ENCODE measurements at places on chromosomes 12 and 14. TPM values are rescaled to one million over a fixed set of nuclear protein-coding genes. Genes with fewer than 3 reads are reported as not detected.

TAS2R13 gene
- 0.26 TPM for total RNA-seq

TMED8 gene
- total RNA-seq, result 6.7 TPM

CHGA gene
- 1.5 TPM for total RNA-seq

HOXC6 gene
- 2.6 TPM for total RNA-seq

ZFHX2 gene
- total RNA-seq, result 0.29 TPM

NACA gene
- 1,930 TPM for total RNA-seq

SCNN1A gene
- total RNA-seq, result 118 TPM

MANSC4 gene
- not detected for total RNA-seq

STAC3 gene
- total RNA-seq, result 3.8 TPM

DNA sequence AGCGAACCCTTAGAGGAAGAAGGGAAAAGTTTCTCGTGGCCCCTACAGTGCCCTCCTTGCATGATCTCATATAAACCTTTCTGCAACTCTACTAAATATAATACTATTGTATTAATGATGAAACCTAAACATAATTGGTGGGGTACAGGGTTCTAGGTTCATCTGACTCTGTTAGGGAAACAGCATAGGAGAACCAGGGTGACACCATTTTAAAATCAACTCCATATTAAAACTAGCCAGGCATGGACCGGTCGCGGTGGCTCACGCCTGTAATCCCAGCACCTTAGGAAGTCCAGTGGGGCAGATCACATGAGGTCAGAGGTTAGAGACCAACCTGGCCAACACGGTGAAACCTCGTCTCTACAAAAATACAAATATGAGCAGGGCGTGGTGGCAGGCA is 15.0 kb upstream of the RND1 start:
- DNase-seq, result no peak

GRCh38 chr14:73136387-73137225 is at the start of gene PSEN1:
TSS of gene PSEN1 (plus strand) at chr14:73136507. CDS start at chr14:73148020, 11,513 bp downstream.
- DNase-seq, result peak; percentile 99

DNA sequence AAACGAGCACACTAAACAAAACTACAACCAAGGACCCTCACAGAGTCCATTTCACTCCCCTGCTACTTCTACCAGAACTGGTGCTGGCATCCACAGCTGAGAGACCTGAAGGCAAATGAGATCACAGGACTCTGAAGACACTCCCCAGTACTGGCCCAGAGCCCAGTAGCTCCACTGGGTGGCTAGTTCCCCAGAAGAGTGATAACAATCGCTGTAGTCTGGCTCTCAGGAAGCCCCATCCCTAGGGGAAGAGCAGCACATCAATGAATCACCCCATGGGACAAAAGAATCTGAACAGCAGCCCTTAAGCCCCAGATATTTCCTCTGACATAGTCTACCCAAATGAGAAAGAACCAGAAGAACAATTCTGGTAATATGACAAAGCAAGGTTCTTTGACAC is 190.7 kb upstream of the BMP4 start:
- no peak for DNase-seq

DNA sequence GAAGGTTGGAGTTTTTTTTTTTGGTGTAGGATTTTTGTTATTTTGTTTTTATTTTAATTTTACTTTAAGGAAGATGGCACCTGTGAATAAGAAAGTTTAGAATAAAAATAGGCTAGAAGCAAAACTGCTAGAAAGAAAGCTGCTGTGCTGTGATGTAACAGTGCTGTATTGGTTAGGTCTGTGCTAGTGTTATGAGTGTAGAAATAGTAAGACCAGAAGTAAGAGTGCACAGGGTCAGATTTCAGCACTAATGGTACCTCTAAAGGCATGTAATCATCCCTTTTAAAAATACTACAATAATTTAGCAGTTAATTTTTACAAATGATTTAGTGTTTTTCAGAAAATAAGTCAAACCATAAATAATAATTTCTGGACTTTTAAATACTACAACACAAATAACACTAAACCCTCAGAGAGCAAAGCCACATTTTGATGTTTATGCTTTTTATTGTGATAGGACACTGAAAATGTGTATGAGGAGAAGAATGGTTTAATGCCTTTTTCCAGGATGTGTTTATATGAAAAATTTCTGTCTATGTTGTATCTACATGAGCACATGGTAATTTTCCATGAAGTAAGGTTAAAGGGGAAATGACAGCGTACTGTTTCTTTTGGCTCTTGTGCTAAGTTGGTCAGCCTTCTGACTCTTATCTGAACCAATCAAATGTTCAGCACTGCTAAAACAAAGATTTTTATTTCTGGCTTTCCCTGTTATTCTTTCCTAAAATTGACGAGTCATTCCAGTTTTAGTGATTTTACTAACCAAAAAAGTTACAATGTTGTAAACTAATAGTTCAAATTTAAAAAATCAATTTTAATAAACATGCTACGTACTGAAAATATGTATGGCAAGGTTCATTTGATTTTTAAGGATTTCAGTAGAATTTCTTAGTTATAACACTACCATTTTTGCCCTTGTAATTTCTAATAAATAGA is 96.1 kb downstream of the PPHLN1 start:
- DNase-seq, result no peak

DNA sequence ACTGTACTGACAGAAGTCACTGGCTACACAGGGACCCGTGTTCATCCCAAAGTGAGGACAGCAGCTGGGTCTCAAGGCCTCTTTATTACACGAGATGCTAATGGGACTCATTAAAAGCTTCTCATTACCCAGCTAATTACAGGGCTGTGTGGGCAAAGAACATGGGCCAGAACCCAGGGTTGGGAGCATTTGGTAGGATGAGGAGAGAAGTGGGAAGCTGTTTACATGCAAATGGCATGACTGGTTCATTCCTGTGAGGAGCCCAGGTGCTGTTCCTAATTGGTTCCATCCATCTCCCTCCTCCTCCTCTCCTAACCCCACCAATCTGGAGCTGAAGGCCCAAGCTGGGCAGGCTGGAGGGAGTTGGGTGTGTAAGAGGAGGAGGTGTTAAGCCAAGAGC is 8.9 kb upstream of the TAC3 start:
- no peak for DNase-seq

DNA sequence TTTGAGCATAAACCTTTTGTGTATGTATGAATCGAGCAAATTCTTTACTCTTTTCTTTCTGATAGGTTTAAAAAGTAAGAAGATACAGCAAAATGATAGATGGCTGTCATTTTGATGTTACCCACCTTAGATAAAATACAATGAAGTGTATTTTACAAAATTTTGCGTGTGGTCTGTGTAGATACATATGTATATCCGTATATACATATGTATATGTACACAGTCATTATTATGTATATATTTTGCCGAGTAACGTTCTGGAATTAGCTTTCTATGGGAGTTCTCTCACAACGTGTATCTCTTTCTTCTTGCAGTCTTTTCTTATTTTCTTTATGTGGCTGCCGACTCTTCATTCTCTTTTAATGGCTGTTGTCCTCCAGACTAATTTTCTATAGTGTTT is 32.4 kb upstream of the CHPT1 start:
- DNase-seq, result no peak

DNA sequence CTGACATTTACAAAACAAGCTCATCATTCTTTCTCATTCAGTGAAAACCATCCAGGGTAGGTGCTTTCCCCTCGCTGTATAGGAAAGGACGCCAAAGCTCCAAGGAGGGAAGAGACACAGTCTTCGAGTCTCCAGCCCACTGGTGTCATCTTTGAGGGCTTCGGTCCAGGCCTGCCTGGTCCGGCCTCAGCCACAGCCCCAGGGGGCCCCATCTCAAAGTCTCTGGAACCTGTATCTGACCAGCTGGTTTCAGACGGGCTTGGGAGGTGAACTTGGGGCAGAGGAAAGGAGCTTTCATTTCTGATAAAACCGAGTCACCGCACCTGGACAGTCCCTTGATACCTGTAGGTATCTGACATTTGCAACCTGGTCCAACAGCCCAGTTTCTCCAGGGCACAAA is 229.5 kb upstream of the RTL1 start:
- no peak for DNase-seq

GRCh38 chr14:22386924-22387775 is 201.9 kb downstream of the DAD1 start:
- peak; percentile 78 for DNase-seq

GRCh38 chr12:125564753-125565152 is 499.5 kb downstream of the AACS start:
- DNase-seq, result no peak

GRCh38 chr12:104955703-104956102 is 2.4 kb downstream of the SLC41A2 start:
- no peak for DNase-seq

- no peak for DNase-seq
Observed at GRCh38 chr14:21019366-21019765, 5.5 kb downstream of the NDRG2 start.

DNA sequence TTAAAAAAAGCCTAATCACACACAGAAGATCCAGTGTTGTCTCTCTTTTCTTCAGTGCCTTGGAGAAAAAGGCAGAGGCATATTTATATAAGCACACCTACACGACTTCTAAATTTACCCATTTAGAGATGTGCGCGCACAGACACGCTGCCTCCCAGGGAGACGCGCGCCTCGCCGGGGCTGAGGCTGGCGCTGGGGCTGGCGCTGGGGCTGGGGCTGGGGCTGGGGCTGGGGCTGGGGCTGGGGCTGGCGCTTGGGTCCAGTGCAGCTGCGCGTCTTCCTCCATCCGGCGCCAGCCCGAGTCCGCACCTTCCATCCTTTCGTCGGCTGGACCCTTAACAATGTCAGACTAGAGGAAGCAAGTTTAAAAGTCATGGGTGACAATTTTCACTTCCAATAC is 118.4 kb upstream of the ARID2 start:
- DNase-seq, result no peak

GRCh38 chr14:99777951-99778350 is 15.3 kb upstream of the EML1 start:
- peak; percentile 20 for DNase-seq

- no peak for DNase-seq
Observed at GRCh38 chr14:100658181-100658886, 68.4 kb upstream of the DLK1 start.

- no peak for DNase-seq
Observed at GRCh38 chr12:71142016-71142415, 15.8 kb downstream of the TSPAN8 start.

GRCh38 chr12:84421103-84421502 is 491.5 kb downstream of the SLC6A15 start:
- no peak for DNase-seq

DNA sequence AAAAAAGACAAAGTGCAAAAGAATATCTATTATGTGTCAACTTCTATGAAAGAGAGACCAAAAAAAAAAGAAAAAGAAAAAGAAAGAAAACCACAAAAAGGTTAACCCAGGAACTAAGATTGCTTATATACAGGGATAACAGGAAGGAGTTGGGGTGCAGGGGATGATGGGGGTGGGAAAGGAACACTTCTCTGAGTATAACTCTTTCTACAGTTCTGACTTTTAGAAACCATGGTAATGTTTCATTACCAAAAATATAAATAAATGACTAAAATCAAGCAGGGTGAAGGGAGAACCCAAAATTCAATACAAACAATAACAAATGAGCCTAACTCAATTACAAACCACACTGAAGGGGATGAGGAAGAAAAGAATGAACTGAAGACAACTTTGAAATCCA is 9.1 kb downstream of the IFNG-AS1 start:
- DNase-seq, result no peak

- DNase-seq, result no peak
Observed at GRCh38 chr14:36167431-36167830, 9.1 kb downstream of the PTCSC3 start.

GRCh38 chr12:51937926-51938325 is 13.6 kb upstream of the ACVR1B start:
- no peak for DNase-seq

DNA sequence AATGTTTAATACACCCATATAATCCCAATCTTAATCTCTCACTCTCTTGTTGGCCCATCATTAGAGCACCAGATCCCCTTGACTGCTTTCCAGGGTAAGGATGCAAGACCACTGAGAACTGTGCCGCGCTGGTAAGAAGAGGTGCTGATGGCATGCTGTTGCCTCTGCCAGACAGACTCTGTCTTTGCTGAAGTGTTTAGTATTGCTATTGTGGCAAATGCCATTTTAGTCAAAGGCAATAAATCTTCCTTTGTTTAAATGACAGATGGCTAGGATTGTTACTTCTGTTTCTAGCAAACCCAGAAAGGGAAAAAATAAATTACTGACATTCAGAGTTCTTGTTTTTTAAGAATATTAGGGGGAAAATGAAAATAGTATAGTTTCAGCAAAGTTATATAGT is 152.3 kb downstream of the MON2 start:
- DNase-seq, result no peak

GRCh38 chr12:113161415-113162016 is 12.0 kb downstream of the CFAP73 start:
- no peak for DNase-seq

DNA sequence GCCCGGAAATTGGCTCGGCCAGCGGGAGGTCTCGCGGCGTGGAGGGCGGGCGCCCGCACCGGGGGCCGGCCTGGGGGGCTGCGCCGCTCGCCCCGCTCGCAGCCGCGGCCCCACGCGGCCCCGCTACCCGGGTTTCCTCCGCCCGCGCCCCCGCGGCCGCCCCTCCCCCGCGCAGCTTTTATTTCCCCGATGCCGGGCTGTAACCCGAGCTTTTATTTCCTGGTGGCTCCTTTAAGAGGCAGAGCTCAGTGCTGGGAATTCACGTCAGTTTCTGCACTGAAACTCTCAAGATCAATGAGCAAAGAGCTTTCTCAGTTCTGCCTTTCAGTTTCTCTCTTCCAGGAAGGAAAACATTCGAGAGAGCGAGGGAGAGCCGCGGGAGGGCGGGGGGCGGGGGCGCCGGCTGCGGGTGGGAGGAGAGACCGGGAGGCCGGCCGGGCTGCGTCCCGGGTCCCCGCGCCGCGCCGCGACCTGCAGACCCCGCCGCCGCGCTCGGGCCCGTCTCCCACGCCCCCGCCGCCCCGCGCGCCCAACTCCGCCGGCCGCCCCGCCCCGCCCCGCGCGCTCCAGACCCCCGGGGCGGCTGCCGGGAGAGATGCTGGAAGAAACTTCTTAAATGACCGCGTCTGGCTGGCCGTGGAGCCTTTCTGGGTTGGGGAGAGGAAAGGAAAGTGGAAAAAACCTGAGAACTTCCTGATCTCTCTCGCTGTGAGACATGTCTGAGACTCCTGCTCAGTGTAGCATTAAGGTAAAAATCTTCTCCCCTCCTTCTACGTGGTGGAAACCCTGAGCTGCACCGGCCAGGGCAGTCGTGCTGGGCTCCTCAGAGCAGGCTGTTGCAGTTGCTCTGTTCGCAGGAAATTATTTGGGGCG is at the start of gene ETV6:
ETV6 (plus strand) TSS at position 262 of the 873 bp plus-strand sequence; CDS start at position 716, 454 bp downstream.
- peak; percentile 75 for DNase-seq

DNA sequence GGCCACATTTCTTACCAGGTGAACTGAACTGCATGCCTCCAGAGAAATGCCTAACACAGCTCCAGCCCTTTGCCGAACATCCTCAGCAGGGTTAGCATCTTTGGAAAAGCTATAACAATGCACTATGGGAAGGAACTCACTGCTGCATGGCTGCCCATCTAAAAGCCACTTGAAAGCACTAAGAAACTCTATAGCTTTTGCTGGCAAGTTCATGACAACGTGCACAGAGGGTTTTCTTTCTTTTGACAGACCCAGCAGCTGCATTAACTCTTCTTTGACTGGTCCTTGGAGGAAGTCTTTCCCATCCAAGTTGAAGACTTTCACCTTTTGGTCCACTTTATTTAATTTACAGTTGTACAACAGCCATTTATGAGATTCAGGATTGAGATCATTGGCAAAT is 5.3 kb downstream of the TRMT5 start:
- DNase-seq, result no peak

GRCh38 chr12:42166501-42166900 is 21.8 kb upstream of the GXYLT1 start:
- DNase-seq, result no peak

All from lower leg skin (tissue), 4 donors.